ENCODE measurements at places on chromosomes 11 and 22.

DNA sequence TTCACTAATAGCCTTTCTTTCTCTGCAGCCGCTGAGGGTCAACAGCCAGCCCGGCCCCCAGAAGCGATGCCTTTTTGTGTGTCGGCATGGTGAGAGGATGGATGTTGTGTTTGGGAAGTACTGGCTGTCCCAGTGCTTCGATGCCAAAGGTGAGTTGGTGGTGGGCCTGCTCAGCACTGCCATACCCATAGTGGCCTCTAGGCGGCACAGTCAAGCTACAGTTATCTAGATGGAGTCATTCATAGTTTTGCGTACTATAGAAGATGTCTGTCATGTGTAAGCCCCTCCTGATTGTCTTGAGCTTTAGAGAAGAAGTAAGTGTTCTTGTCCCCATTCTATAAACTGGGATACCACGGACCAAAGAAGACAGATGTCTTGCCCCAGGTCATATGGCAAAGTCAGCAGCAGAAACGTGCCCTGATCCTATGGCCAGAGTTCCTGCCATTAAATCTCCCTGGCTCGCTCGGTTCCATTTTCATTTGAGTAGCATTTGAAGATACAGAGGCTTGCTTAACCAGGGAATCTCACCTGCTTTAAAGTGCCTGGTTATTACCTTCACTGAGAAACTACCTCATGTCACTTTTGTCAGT, 42.1 kb upstream of the CRTAM start:
- peak; percentile 24 for DNase-seq

DNA sequence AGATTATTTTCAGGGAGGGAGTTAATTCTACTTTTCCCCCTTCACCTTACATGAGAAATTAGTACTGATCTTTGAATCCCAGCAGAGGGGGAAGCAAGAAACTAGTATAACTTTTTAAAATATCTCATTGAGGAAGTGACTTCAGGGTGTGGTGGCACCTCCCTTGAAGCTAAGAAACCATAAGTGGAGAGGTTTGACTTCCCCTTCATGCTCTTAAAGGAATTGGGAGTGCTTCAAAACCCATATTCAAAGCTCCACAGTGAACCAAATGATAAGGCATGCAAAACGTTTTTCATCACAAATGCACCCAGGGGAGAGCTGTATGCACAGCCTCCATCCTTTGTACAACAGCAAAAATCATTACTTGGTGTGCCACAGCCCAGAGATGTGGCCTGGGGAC, 540 bp downstream of the MS4A14 start:
- no peak for DNase-seq

DNA sequence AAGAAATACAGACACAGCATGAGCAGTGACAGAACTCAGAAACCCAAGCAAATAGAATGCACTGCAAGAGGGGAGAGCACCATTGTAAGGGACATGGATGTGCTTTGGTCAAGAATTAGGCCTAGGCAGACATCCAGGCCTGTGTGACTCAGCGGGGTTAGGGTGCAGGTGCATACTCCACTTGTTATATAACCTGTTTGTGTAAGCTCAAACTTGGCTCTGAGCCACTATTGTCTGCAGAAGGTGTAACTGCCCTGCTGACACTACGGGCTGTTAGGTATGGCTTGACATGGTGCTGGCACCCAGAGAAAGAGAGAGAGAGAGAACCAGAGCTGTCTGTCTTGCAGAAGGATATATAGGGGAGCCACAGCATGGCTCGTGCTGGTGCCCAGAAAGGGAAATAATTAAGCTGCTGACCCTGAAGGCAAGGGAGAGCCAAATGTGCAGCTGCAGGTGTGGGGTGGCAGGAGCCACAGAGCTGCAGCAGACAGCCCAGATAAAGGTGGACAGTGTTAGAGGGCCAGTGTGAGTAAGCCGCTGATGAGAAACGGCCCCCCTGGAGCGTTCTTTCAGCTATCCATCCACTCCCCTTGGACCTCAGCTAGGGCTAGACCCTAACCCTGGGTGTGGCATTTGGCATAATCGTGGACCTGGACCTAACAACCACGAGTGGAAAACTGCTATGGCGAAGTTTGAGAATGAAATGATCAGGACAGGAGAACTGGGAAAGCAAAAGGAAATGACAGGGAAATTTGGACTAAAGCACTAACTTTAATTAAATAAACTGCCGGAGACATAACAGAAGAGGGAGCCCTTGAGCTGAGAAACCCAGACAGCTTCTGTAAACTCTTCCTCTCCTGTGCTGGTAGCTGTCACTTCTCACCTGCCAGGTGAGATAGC, 253.0 kb upstream of the CCDC179 start:
- DNase-seq = no peak

DNA sequence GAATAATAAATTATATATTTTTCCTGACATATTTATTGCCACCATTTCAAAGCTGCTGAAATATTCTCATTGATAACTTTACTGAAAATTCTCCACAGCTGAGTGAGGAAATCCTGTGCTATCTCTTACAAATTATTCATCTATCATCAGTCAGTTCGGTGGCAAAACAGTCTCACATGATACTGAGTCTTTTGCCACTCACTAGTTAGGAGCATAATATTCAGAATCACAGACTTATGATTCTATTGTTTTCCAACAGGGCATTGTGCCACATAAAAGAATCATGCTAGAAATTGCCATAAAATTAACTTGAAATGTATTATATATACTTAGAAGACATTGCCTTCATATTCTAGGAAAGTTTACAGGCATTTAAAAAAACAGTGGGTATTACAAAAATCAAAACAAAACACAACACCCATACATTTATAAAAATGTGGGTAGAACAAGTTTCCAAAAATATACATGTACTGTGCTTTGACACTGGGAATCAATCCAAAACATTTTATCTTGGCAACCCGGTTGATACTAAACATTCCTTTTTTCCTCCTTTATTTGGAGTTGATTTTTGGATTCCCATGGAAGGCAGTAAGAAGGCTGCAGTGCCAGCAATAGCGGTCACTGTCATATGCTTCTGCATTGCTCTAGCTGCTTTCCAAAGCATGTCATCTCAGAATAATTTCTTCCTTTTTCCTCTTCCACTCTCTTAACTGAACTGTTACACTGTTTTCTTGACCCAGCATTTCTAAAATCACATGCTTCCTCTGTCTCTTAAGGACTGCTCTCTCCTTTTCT, 42.5 kb downstream of the ATG16L2 start:
- DNase-seq = no peak

- DNase-seq = no peak
These were observed 5.1 kb downstream of the SYT12 start for GRCh38 chr11:67027943-67028542.

Measured in stimulated activated CD4-positive, alpha-beta T cell treated with anti-CD3 and anti-CD28 coated beads, Interleukin-15, amount 100 ng/mL, for 1 hour (primary cell).